ENCODE measurements at places on chromosomes 11 and 22. TPM values are rescaled to one million over a fixed set of nuclear protein-coding genes. Genes with fewer than 3 reads are reported as not detected.

GRCh38 chr11:127061947-127062346 is 61.4 kb upstream of the KIRREL3 start:
- peaks cover 6% of the 10 kb centered on the region for H3K4me1 ChIP-seq
- no peak overlapping the region for H3K27ac ChIP-seq
- no peak for DNase-seq
- no peaks in the 10 kb centered on the region for H3K36me3 ChIP-seq
- H3K4me3 ChIP-seq = no peak overlapping the region

DNA sequence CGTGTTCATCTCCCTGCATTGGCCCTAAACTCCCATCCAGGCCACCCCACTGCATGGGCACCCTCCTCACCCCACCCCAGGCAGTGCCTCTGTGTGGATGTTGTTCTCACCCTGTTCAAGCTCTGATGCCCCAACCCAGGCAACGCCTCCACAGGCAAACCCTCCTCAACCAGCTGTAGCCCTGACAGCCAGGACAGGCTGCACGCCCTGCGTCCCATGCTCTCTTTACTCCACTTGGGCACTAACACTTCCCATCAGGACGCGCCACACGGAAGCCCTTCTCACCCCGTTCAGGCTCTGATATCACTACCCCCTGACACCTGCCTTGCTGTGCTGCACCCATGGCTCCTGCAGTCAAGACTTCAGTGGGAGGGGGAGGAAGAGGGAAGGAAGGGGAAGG is 47.9 kb downstream of the KCNJ1 start:
- H3K27ac ChIP-seq = no peak overlapping the region
- no peaks in the 10 kb centered on the region for H3K36me3 ChIP-seq
- no peak overlapping the region for H3K4me3 ChIP-seq

DNA sequence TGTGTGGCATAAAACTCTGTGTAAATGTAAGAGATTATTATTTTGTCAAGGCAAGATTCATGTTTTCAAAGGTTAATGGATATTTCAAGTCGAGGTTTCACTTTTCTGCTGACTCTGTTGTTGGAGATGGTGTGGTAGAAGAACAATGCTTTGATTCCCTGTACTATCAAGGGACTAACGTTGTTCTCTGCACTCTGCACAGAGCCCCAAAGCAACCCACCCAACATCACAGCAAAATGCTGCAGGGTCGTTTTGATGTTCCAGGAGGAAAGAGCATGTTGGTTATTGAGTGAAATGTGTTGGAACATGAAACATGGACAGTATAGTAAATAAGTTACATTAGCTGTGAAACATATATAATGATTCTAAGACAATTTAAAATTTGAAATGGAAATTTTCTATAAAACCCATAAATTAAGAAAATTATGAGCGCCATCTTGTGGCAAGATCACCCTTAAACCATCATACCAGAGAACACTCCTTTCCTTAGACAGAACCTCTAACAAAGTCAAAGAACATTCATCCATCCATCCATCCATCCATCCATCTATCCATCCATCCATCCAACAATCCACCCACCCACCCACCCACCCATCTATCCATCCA is 164.4 kb upstream of the ZBED5 start:
- H3K4me1 ChIP-seq = peaks cover 7% of the 10 kb centered on the region
- DNase-seq = no peak
- no peak overlapping the region for H3K27ac ChIP-seq
- no peak overlapping the region for H3K4me3 ChIP-seq
- H3K36me3 ChIP-seq = no peaks in the 10 kb centered on the region

- peak overlapping the region; percentile 90 for H3K27ac ChIP-seq
- H3K4me1 ChIP-seq = peaks cover 25% of the 10 kb centered on the region
- no peaks in the 10 kb centered on the region for H3K36me3 ChIP-seq
- H3K4me3 ChIP-seq = peak overlapping the region; percentile 97
Observed at GRCh38 chr11:74989260-74989638, 516 bp downstream of the NEU3 start.

DNA sequence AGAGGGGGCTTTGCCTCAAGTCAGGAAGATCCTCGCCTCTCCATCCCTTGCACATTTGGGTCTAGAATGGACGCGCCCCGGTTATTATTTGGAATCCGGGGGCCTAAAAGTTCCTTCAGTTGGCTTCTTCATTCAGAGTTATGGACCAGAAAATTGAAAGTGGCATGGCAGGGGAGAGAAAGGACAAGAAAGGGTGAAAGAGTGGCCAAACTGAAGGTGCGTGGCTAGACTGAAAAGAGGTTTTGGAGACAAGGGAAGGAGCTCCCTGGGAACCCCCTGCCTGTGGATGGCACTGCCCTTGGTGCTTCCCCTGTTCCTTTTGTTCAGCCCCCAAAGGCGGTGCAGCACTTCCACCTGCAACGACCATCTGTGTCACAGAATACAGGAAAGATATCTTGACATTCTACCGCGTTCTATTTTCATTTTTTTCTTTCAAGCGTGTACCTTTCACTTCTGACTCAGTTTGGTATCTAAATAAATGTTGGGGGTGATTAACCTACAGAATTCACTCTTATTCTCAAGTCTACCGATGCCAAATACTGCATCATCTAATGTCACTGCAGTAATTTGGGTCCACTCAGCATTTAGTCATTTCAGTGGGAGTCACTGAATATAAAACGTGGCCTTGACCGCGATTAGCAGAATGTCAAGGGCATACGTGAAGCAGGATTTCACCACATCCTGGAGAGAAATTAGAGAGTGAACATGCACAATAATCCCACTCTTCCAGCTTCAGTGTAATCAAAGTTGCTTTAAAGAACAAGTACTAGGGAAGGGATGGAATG is 88.1 kb upstream of the ARHGAP32 start:
- H3K36me3 ChIP-seq = no peaks in the 10 kb centered on the region
- peak overlapping the region; percentile 2 for H3K27ac ChIP-seq
- peaks cover 31% of the 10 kb centered on the region for H3K4me1 ChIP-seq
- peak overlapping the region; percentile 60 for H3K4me3 ChIP-seq
- H3K27me3 ChIP-seq = no peaks in the 10 kb centered on the region

GRCh38 chr11:118180300-118180703 is 3.9 kb upstream of the SCN2B start:
- H3K27ac ChIP-seq = no peak overlapping the region
- no peak for DNase-seq
- peaks cover 20% of the 10 kb centered on the region for H3K27me3 ChIP-seq
- peaks cover 10% of the 10 kb centered on the region for H3K4me1 ChIP-seq

DNA sequence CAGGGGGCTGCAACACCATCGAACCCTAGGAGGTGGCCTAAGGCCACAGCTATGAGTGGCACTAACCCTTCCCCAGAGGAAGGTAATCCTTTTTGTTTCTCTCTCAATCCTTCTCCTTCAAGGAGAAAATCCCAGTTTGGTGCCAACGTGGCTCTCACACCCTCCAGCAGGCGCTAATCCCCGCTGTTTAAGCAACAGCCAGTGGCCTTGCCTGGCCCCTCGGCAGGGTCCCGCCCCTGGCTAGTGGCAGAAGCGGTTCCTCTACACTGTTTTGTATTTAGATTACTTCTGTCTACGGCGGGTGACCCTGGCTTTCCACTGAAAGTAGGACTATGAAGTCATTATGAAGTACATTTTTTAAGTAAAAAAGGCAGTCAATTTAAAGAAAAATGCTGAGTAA is 15.5 kb downstream of the GNAZ start:
- H3K4me3 ChIP-seq = no peak overlapping the region
- no peak overlapping the region for H3K27ac ChIP-seq
- no peaks in the 10 kb centered on the region for H3K4me1 ChIP-seq
- DNase-seq = no peak

- peaks cover 3% of the 10 kb centered on the region for H3K36me3 ChIP-seq
- no peak overlapping the region for H3K27ac ChIP-seq
- no peak overlapping the region for H3K4me3 ChIP-seq
- peaks cover 49% of the 10 kb centered on the region for H3K27me3 ChIP-seq
- DNase-seq = no peak
Observed at GRCh38 chr11:11665407-11665806, 43.6 kb upstream of the GALNT18 start.

DNA sequence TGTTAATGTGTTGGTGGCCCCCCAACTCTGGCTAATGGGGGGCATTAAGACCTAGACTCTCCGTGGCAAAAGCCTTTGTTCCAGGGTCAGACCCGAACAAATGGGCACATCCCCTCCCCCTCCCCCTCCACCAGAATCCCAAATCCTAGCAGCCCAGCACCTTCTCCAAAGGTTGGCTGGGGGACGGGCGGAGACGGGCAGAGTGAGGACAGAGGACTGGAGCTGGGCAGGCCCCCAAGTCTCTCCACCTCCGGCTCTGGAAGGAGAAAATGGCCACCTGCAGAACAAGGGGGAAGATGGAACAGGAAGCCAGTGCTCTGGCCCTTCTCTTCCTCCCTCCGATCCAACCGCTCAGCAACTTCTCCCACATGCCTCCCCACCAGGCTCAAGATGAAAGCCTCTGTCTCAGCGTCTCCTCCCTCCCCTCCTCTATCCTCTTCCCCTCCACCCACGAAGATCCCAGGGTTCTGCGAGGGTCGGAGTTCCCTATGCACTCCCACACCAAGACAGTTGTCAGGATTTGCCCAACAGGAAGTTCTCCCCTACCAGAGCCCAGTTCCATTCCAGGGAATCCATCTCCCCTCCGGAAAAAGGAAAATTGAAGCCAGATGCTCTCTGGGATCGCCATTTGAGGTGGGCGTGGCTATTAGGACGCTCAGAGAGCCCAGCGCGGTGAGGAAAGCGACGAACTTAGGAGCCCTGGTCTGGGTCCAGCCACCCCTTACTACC is 20.1 kb downstream of the ADA2 start:
- H3K27me3 ChIP-seq = peaks cover 11% of the 10 kb centered on the region
- H3K27ac ChIP-seq = peak overlapping the region; percentile 41
- DNase-seq = no peak
- no peaks in the 10 kb centered on the region for H3K36me3 ChIP-seq
- H3K4me3 ChIP-seq = peak overlapping the region; percentile 60

- peaks cover 18% of the 10 kb centered on the region for H3K4me1 ChIP-seq
- H3K36me3 ChIP-seq = no peaks in the 10 kb centered on the region
- DNase-seq = peak; percentile 89
- no peaks in the 10 kb centered on the region for H3K27me3 ChIP-seq
- H3K27ac ChIP-seq = no peak overlapping the region
- no peak overlapping the region for H3K4me3 ChIP-seq
Observed at GRCh38 chr11:772429-773390, 4.6 kb downstream of the GATD1 start.

DNA sequence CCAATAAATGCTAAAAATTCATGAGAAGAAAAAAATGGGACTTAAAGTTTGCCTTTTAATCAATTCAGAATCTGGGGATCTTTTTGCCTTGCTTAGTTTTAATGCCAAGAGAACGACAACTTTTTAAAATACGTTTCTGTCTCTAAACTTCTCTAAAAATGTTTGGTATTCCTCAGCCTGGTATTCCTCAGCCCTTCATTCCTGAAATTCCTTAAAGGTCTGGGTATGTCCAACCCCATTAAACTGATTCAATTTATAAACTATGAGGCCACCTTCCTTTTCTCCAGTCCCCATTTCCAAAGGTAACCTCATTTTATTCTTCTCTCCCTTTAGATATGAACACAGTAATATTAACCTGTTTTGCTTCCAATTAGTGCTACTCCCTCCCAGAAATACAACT is 16.6 kb downstream of the POLA2 start:
- H3K4me1 ChIP-seq = peaks cover 53% of the 10 kb centered on the region
- no peak for DNase-seq
- no peak overlapping the region for H3K4me3 ChIP-seq
- H3K27ac ChIP-seq = peak overlapping the region; percentile 77
- no peaks in the 10 kb centered on the region for H3K27me3 ChIP-seq
- H3K36me3 ChIP-seq = peaks cover 8% of the 10 kb centered on the region

GRCh38 chr22:37245740-37246139 is 1.7 kb upstream of the RAC2 start:
- DNase-seq = no peak
- no peak overlapping the region for H3K27ac ChIP-seq
- H3K36me3 ChIP-seq = no peaks in the 10 kb centered on the region
- H3K27me3 ChIP-seq = peaks cover 14% of the 10 kb centered on the region
- peaks cover 6% of the 10 kb centered on the region for H3K4me1 ChIP-seq

DNA sequence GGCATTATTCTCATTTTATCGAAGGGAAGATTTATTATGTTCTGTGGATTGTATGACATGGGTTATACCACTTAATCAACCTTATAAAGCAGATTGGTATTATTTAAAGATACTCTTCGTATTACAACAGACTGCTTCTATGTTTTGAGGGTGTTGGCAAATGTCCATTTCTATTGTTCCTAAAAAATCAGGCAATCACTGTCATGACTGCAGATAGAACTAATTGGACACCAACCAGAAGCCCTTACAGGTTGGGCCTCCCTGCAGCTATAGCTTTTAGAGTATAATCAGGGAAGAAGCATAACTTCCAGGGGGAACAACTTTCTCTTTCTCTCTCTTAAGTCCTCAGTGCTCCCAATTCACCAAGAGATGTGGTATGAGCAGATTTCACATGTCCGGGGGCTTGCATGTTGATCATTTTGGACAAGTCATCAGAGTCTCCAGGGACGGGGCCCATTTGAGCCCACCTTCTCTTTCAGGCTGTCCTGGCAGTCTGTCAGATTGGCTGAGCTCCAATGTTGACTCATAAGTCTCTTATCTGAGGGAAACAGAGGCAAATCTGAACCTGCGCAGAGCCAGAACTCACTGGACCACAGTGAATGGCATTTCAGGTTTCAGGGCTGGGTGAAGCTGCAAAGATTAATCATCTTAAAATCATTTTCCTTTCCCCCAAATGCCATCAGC is 264.0 kb upstream of the CCDC90B start:
- no peak for DNase-seq
- no peaks in the 10 kb centered on the region for H3K4me1 ChIP-seq
- H3K27me3 ChIP-seq = peaks cover 10% of the 10 kb centered on the region
- no peak overlapping the region for H3K4me3 ChIP-seq
- H3K36me3 ChIP-seq = no peaks in the 10 kb centered on the region
- no peak overlapping the region for H3K27ac ChIP-seq

DNA sequence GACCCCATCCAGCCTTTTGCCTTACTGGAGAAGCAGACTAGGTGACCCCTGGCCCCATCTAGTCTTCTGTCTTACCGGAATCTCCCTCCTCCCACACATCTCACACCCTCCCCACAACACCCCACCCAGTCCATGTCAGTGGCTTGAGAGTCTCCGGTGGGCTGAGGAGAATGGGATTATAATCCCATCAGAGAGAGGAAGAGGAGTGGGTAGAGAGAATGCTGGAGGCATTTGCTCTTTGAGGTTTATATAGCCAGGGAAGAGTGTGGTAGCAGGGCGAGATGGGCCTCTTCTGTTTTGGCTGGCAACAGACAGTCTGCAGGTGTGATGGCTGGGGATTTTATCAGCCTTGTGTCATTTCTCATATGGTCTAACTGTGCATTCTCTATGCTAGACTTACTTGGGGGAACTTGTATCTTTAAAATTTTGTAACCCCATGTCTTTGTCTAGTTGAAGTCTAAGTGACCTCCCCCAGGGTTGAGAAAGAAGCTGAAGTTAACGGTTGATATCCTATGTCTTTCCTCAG is 50.3 kb downstream of the GRAMD1B start:
- no peak overlapping the region for H3K4me3 ChIP-seq
- no peaks in the 10 kb centered on the region for H3K36me3 ChIP-seq
- H3K27me3 ChIP-seq = no peaks in the 10 kb centered on the region
- H3K4me1 ChIP-seq = peaks cover 9% of the 10 kb centered on the region

- H3K27me3 ChIP-seq = no peaks in the 10 kb centered on the region
- DNase-seq = peak; percentile 96
- peaks cover 2% of the 10 kb centered on the region for H3K36me3 ChIP-seq
Observed at GRCh38 chr22:46006379-46007002, 29.5 kb upstream of the WNT7B start.

- DNase-seq = no peak
- no peak overlapping the region for H3K27ac ChIP-seq
- H3K4me1 ChIP-seq = no peaks in the 10 kb centered on the region
- no peak overlapping the region for H3K4me3 ChIP-seq
- no peaks in the 10 kb centered on the region for H3K36me3 ChIP-seq
Observed at GRCh38 chr11:121268581-121268980, 24.0 kb upstream of the SC5D start.

Gene TCIRG1
- total RNA-seq = 66.5 TPM

Gene OPCML
- 2.7 TPM for total RNA-seq

Gene TRIM29
- not detected for total RNA-seq

Gene TXN2
- 48.5 TPM for total RNA-seq

Gene FAM111B
- total RNA-seq = 1.3 TPM

Gene DKK3
- total RNA-seq = 575 TPM

Gene IFITM10
- total RNA-seq = 159 TPM

Gene FGF19
- not detected for total RNA-seq

Data from chondrocyte (in vitro differentiated cells).